Umbilical cord (tissue), 2 donors: ENCODE measurements at places on chromosomes 2 and 18. TPM values are rescaled to one million over a fixed set of nuclear protein-coding genes. Genes with fewer than 3 reads are reported as not detected.
A peak's percentile ranks its signal among the peaks of the same experiment; 100 is the strongest.

DNA sequence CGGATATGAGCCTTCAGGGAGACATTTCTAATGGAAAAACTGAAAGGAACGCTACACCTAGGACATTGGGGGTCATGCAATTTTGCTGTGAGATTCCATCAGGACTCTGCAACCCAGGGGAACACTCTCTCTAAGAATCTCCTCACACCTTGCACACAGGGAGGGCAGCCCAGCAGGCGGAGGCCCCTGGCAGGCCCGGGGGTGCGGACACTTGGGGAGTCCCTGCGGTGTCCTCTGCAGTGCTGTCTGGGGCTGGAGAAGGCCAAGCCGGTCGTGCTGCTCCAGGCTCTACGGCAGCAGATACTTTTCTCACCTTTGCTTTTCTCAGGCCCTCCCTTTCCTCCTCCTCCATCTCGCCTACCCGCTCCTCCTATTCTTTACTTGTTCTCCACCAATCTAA lies 54.7 kb upstream of the FAM110C start:
- DNase-seq: no peak

DNA sequence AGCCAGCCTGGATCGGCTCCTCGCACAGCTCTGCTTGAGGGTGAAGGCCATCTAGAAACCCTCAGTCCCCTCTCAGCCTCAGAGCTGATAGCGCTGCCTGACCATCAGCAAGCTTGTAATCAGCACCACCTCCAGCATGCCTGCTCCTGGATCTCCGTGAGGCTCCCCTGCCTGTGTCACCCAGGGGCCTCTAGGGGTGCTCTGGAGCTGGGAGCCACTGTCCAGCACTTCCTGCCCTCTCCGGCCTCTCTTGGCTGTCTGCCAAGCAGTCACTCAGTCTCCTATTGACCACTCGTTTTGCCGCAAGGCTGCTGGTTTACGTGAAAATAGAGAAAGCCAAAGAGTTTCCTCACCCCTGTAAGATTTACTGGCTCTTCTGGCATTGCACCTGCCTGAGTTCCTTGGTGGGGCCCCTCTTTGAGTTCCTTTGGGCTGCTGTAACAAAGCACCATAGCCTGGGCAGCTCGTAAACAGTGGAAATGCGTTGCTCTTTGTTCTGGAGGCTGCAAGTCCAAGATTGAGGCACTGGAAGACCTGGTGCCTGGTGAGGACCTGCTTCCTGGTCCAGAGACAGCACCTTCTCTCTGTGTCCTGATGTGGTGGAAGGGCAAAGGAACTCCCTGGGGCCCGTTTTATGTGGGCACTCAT lies 17.9 kb downstream of the CAPN10 start:
- DNase-seq: peak; percentile 41

Gene SLC30A3
- total RNA-seq: 5.5 TPM

Gene TNFAIP6
- total RNA-seq: 13.7 TPM

GRCh38 chr2:221674446-221674845 lies 102.3 kb upstream of the EPHA4 start:
- no peak for DNase-seq

DNA sequence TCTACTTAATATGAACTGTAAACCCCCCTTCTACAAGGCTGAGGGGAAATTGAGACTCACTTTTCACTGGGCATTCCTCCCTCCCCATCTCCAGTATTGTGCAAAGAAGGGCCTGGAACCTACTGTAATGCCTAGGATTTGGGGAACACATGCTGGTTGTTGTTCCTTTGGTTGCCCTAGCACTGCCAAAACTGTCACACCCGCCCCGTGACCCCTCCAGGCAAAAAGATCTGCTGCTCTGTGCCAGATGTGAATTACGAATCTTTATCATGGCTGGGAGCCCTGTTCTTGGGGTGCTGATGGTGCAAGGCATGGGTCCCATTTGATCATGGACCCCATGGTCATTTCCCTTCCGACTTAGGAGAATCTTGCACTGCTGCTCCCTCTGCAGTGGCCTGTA lies 95.4 kb downstream of the CABLES1 start:
- DNase-seq: no peak

GRCh38 chr2:63591566-63592175 lies 2.9 kb downstream of the MDH1 start:
- DNase-seq: no peak

- DNase-seq: no peak
These were observed 62.7 kb upstream of the ARL4C start for GRCh38 chr2:234559609-234560008.
